ENCODE measurements at places on chromosomes 16 and 17. TPM values are rescaled to one million over a fixed set of nuclear protein-coding genes. Genes with fewer than 3 reads are reported as not detected.

TPSD1 gene
- not detected for polyA plus RNA-seq

LPO gene
- 0.11 TPM for polyA plus RNA-seq

HOXB1 gene
- not detected for polyA plus RNA-seq

TBC1D3I gene
- not detected for polyA plus RNA-seq

BICDL2 gene
- polyA plus RNA-seq: 0.30 TPM

ZNF646 gene
- polyA plus RNA-seq: 3.5 TPM

CIAO2B gene
- polyA plus RNA-seq: 173 TPM

PLEKHH3 gene
- polyA plus RNA-seq: 7.5 TPM

P2RX5 gene
- polyA plus RNA-seq: 2.8 TPM

ST6GALNAC1 gene
- not detected for polyA plus RNA-seq

NEK8 gene
- polyA plus RNA-seq: 2.8 TPM

Measured in GM23248 (cell line).